Cortex of kidney (tissue), 1 donor: ENCODE measurements at places on chromosomes 11 and 22.

DNA sequence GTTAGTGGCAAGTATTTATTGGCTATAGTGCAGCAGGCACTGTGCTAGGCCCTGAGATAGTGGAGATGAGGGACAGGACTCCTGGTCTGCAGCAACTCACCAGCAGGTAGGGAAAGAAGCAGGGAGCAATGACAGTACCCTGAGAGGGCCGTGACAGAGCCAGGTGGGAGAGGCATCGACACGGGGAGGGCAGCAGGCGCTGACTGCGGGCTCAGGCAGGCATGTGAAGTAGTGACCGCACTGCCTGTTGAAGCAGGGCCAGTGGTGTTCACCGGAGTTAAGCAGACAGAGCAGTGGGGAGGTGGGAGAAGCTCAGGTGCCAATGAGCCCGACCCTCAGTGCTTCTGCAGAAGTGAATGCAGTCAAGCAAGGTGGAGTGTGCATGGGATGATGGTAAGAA, 43.7 kb upstream of the ADA2 start:
- no peak for DNase-seq

DNA sequence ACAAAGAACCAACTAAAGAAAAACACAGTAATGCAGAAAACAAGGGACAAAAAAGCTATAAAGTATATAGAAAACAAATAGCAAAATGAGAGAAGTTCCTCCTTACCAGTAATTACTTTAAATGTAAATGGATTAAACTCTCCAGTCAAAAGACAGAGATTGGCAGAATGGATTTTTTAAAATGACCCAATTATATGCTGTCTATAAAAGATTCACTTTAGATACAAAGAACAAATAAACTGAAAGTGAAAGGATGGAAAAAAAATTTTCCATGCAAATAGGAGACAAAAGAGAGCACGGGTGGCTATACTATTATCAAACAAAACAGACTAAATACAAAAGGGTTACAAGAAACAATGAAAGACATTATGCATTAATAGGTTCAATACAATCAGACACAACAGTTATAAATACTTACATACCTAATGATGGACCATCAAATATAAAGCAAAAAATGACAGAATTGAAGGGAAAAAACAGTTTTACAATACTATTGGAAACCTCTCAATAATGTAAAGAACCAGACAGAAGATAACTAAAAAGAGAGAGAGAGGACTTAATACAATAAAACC, 64.6 kb downstream of the NARS2 start:
- no peak for DNase-seq

- DNase-seq, result no peak
Measured at GRCh38 chr22:44210722-44211121, 30.0 kb downstream of the PARVG start.

- DNase-seq, result no peak
Measured at GRCh38 chr11:101127699-101128570, 1.7 kb downstream of the PGR start.

- no peak for DNase-seq
Measured at GRCh38 chr11:70876685-70877084, 375.7 kb downstream of the SHANK2 start.

GRCh38 chr22:37274380-37274862, 7.9 kb upstream of the CYTH4 start:
- DNase-seq, result no peak

DNA sequence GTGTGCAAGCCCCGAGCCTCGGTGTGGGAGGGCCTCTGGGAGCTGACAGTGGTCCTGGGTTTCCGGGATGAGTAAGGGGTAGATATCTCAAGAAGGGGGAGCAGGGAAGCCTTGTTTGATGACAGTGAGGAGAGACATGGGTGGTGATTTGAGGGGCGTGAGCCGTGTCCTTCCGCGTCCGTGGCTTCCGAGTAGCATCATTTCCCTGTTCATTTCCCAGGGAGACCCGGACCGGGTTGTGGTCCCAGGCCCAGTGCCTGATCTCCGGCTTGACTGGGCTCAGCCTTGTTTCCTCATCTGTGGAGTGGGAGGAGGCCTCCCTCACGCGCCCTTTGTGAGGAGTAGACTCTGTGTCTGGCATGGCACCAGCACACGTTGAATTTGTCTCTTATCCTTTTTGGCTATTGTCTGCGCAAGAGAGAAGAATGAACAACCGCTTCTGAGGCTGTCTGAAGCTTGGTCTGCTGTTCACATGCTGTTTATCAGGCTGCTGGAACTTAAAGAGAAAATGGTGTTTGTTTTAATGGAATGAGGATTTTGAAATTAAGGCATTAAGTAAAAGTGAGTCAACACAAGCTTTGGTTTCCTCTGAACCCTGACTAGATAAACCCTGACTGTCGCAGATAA, 348.5 kb downstream of the TBC1D22A start:
- no peak for DNase-seq

GRCh38 chr11:105034813-105035620, at the start of gene CASP1:
Gene CASP1, minus strand, starts transcription at chr11:105035144. Its CDS starts 31 bp downstream, at chr11:105035113.
- DNase-seq, result no peak

- no peak for DNase-seq
Measured at GRCh38 chr11:130163346-130164220, 4.0 kb downstream of the ST14 start.

- DNase-seq, result no peak
Measured at GRCh38 chr11:99766811-99767210, 746.1 kb downstream of the CNTN5 start.

GRCh38 chr22:31538815-31539214, 42.5 kb downstream of the SFI1 start:
- no peak for DNase-seq

DNA sequence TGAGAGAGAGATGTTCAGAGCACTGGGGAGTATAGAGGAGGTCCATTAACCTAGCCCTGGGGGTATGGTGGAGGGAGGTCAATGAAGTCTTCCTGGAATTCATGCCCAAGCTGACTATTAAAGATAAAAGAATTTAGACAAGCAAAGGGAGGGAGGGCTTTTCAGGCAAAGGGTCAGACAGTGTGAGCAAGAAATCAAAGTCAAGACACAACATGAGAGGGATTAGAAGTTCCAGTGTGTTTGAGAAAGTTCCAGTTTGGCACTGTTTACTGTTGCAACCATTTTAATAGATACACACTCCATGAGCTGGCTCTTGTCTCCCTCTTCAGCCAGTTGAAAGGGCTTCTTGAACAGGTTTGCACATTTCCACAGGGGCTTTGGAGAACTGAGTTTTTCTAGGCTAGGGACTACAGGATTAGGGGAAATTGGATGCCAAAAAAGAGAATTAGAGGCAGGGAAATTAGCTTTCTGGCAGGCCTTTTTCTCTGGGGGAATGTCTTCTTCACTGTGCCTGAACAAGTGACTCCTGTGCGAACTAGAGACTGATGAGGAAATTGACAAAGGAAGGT, 14.7 kb upstream of the NNMT start:
- DNase-seq, result no peak

DNA sequence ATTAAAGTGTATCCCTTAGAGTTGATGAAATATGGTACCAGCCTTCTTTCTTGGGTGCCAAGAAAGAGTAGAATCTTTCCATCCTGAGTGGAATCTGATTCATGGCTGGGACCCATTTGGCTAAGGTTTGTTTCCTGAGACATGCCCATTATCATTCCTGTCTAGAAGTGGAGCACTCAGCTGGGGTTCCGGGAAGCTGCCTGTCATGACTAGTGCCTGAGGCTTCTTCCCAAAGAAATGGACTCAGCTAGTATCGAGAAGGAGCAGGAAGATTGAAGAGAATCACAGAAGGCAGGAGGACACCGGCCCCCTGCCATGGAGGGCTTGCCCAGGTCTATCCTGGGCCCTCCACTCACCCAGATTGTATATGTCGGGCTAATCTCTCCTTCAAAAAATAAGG, 57.6 kb downstream of the KREMEN1 start:
- no peak for DNase-seq

GRCh38 chr11:112320668-112321067, 60.0 kb upstream of the PLET1 start:
- no peak for DNase-seq

GRCh38 chr22:27540656-27541396, 260.7 kb downstream of the MN1 start:
- DNase-seq, result no peak

DNA sequence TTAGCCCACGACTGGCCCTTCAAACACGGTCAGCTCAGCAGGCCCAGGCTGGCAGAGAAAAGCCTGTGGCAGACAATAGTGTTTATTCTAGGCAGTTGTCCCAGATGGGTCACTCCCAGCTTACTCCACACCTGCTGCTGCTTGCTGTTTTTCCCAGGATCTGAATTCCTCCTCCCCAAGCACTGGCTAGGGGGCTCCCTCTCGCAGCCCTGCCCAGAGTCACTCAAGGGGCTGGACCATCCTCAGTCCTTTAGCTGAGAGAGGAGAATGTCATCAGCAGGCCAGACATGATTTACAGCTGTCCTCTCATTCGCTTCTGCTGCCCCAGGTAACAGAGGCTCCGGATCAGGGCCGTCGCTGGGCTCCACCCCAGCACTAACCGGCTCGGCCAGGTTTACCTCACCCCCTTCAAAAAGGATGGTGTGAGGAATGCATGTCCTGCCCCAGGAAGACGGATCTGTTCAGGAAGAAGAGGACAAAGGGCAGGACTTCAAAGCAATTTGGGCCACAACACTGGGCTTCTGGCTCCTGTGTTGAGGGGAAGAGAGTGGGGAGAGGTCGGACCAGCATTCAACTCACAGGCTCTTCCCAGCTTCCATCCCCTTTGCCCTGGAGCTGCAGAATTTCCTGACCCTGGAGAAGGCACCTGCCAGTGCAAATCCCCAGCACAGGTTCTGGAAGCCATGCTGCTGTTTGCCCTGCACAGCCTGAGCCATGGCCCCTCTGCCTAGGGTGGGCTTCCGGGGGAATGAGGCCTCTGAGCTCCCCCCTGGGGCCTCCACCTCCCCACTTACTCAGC, 59.7 kb upstream of the BARX2 start:
- DNase-seq, result no peak

GRCh38 chr11:40129266-40129665, 1330.2 kb downstream of the LRRC4C start:
- no peak for DNase-seq

DNA sequence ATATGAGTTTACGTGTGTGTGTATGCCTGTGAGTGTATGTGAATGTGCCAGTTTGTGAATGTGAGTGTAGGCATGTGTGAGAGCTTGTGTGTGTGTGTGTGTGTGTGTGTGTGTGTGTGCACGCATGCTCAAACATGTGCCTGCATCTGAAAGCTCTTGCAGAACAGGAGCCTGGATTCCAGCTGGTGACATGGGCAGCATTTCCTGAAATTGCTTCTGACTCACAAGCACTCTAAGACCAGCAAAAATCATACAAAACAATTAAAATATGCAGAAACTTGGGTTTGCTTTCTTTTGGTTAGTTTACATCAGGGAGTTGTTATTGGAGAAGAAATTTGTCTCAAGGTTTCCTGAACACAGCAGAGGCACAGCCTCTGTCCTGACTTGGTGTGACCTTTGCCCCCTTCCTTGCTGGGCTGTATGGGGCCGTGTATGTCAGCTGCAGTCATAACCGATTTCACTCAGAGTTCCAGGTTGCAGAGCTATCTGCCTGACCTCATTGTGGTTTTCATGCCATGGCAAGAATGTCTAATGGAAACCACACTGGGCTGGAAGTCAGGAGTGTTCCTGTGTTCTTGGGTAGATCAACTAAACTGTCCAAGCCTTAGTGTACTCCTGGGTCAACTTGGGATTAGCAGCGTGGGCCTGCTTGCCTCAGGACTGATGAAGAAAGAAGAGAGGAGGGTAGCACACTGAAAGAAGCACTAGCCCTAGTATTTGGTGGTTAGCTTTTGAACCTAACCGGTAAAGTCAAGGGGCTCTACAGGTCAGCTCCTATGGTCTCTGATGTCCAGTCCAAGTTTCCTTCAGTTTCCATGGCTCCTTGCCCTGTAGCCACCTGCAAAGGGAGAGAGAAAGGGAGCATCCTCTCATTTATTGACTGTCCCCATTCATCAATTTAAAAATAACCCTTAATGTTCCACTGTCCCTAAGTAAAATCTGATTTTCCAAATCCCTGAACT, 143.7 kb downstream of the SNX19 start:
- no peak for DNase-seq

DNA sequence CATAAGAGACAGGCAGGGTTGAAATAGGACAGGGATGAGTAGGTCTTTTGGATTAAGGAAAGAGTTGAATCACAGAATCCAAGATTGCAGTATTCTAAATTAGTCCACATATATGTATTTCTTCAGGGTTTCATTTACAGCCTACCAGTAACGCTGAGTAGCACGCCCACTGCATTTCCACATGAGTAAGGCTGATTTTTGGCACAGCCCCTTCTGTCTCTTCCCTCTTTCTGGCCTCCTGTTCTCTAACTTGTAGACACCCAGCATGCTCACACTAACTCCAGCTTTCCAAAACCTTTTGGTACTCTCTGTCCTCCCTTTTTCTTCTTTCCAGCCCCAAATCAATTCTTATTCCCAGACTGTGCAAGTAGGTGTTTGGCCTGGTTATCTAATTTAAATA, 3.7 kb upstream of the SIK2 start:
- DNase-seq, result no peak

DNA sequence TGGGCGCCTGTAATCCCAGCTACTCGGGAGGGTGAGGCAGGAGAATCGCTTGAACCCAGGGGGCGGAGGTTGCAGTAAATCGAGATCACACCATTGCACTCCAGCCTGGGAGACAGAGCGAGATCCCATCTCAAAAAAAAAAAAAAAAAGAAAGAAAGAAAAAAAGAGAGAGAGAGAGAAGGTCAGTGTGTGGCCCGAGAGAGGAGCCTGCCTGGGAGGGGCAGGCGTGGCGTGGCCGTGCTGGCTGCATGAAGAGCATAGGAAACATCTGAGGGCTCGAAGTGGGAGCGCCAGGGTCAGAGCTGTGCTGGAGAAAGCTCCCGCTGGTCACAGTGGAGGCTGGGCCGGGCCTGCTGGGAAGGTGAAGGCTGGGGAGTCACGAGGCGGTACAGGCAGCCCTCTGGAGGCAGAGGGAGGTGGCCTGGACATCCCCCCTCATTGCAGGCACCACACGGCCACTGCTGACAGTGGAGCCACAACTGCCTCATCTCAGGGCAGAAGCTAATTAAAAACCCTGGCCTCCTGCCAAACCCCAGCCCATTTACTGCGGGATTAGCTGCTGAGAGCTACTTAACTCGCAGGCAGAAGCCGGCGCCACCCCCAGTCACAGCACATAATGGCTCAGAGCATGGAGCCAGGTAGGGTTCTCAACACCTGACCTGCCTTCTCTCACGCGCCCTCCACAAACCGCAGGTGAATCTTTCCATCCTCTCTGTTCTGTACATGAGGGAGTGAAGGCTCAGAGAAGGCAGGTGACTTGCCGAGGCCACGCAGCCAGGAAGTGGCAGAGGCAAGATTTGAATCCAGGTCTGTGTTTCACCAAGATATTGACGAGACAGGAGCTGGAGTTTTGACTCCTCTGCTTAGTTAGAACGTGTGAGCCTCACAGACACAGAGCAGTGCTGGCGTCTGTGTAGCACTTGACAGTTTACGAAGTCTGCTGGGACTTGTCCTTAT, 32.6 kb downstream of the NFAM1 start:
- no peak for DNase-seq

DNA sequence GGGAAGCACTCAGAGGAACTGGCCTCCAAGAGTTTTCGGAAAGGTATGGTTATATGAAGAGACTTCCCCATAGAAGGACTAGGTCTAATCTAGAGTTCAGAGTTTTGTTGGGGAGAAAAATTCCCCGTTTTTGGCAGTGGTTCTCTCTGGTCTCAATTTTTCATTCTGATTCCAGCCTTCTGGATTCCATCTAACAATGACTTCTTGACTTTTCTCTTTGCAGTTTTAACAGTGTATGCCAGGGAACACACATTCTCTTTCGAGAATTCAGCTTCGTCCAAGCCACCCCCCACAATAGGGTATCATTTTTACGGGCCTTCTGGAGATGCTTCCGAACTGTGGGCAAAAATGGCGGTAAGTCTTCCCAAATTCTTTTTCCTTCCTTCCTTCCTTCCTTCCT, 115.6 kb downstream of the CSTPP1 start:
- no peak for DNase-seq
